ENCODE measurements at places on chromosomes 3 and 15.

GRCh38 chr15:49101536-49101935 lies 53.9 kb downstream of the COPS2 start:
- no peak for DNase-seq

GRCh38 chr15:67228286-67228685 lies 26.2 kb downstream of the AAGAB start:
- DNase-seq = no peak

- no peak for DNase-seq
Measured at GRCh38 chr3:111542611-111543300, 759 bp downstream of the CD96 start.

DNA sequence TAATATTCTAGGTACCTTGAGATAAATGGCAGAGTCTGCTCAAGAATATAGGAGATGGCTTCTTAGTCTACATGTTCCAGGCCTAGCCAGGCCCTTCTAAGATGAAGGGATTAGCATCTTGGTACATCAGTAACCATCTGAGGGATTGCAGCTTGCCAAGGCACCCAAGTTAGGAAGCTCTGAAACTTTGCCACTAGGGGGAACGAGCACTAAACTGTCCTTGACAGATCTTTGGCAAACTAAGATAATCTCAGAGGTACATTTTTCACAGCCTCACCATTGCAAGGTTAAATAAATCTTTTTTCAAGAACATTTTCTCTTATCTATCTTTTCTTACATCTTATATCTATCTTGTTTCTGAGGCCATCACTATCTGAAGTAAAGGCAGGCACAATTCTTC lies 351.2 kb downstream of the RAP2B start:
- no peak for DNase-seq

DNA sequence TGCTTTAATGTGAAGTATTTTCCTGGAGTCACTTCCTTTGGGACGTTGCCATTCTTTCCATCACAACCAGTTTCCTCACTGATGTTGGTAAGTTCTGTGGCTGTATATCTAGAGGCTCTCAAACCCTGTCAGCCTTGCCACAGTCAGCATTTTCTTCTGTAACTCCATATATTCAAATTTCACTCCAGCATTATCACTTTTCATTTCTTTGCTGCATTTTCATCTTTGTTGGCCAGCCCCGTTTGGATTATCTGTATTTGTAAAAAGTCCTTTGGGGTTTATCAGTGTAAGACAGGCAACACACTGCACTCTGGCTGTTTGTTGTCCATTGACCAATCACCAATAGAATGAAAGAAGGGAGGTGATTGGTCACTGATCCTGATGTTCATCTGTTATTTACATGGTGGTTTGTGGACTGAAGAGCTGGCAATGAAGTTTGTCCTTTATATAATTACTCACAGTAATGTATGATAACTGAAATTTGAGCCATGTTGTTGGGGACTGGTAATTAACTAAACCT lies 20.3 kb downstream of the GMPS start:
- no peak for DNase-seq

GRCh38 chr15:67834581-67835296 lies 5.1 kb downstream of the RNU6-1 start:
- no peak for DNase-seq

GRCh38 chr3:106232956-106233355 lies 364.1 kb upstream of the CBLB start:
- DNase-seq = no peak

- DNase-seq = no peak
Measured at GRCh38 chr15:68590721-68591389, 12.1 kb downstream of the CORO2B start.

DNA sequence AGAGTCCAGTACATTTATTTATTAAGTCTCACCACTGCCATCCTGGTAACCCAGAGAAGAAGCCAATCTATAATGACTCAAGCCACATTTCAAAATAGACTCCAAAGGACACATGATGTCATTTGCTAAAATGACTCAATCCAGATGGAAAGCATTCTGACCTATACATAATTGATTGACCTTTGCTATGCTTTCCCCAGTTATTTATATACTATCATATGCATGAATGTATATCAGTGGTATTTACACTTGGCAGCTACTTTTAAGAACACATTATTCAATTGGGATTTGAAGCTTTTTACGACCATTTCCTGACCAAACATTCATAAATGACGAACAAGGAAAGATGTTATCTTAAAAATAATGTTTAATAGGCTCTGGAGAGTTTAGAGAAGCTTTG lies 297.2 kb downstream of the FHIT start:
- no peak for DNase-seq

Data from HL-60 (cell line).